ENCODE measurements at places on chromosomes 3 and 15.
A peak's percentile ranks its signal among the peaks of the same experiment; 100 is the strongest.

- peak; percentile 2 for DNase-seq
These were observed 16.1 kb upstream of the TMEM115 start for GRCh38 chr3:50375258-50375931.

- no peak for DNase-seq
These were observed 64.7 kb downstream of the ISL2 start for GRCh38 chr15:76401285-76401684.

- DNase-seq: no peak
These were observed 31.8 kb downstream of the UPK1B start for GRCh38 chr3:119205209-119205608.

- no peak for DNase-seq
These were observed 107.9 kb downstream of the MYLK start for GRCh38 chr3:123776071-123776782.

DNA sequence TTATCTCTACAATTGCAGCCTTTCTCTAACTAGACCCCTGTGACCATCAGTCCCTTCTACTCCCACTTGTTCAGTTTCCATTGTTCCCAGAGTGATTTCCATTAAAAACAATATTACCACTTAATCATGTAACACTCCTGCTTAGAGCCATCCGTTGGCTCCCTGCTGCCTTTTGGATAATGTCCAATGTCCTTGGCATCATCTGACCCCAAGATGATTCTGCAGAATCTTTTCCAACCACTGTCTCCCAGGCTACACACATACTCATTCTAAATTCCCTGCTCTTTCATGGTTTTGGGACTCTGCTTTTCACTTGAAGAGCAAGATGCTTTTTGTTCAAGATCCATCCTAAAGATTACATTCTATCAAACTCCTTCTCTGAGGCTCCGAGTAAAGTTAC lies 7.1 kb downstream of the KCNH8 start:
- peak; percentile 49 for DNase-seq

DNA sequence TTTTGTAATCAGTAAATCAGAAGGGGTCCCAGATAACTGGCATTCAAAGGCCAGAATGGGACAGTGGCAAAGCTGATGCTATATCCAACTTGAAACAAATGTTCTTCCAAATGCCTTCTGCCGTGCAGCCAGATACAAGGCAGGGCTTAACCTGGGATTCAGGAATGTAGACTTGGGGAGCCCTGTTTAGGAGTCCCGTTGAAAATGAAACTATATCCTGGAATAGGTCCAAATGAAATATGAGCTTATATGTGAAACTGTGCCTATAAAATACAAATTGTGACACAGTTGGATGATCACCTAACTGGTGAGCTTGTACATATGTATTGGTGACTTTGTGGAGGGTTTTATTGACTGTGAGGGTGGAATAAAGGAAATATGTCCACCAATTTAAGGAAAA lies 28.7 kb downstream of the FRMD4B start:
- no peak for DNase-seq

DNA sequence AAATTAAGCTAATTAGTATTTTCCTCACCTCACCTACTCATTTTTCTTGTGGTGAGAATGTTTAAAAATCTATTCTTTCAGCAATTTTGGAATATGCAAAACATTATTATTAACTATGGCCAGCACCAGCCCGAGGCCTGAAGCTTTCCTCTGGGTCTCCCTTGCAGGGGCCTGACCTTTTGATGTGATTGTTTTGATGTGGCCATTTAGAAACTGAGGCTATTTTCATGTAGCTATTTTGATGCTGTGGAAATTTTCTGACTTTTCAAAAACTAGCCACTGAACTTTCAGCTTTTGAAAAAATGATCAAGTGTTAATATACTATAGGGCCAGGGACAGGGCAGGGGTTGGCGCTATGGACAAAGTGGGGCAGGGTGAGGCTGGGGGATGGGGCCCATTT lies 8.2 kb upstream of the CCR9 start:
- no peak for DNase-seq
